ENCODE measurements at places on chromosomes 4 and X.

- no peak for DNase-seq
Observed at GRCh38 chr4:183515411-183515810, 10.6 kb downstream of the ING2 start.

- DNase-seq = no peak
Observed at GRCh38 chr4:15783676-15784075, 5.5 kb downstream of the CD38 start.

- no peak for DNase-seq
Observed at GRCh38 chr4:123526511-123526910, 129.9 kb downstream of the SPRY1 start.

GRCh38 chr4:602559-602942, 22.8 kb upstream of the PDE6B start:
- peak; percentile 47 for DNase-seq

DNA sequence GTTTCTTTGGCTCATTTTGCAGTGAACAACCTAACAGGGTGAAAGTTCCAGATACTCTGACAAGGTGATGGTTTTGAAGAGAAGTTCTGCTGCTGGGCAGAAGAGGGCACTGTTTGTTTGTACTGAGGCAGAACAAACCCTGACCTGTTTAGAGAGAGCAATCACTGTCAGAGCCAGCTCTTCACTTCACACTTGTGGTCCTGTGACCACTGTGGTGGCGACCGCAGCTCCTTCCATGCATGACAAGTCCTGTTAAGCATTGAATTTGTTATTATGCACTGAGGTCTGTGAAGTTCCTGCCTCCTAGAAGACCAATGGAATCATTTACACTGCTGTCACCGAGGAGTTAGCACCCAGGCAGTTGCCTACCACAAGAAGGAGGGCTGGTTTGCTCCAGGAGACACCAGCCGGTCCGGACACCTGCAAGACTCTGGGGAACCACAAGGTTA, 86.6 kb downstream of the ZNF330 start:
- peak; percentile 81 for DNase-seq

- no peak for DNase-seq
Observed at GRCh38 chrX:72271812-72272211, 5.2 kb downstream of the RPS4X start.

DNA sequence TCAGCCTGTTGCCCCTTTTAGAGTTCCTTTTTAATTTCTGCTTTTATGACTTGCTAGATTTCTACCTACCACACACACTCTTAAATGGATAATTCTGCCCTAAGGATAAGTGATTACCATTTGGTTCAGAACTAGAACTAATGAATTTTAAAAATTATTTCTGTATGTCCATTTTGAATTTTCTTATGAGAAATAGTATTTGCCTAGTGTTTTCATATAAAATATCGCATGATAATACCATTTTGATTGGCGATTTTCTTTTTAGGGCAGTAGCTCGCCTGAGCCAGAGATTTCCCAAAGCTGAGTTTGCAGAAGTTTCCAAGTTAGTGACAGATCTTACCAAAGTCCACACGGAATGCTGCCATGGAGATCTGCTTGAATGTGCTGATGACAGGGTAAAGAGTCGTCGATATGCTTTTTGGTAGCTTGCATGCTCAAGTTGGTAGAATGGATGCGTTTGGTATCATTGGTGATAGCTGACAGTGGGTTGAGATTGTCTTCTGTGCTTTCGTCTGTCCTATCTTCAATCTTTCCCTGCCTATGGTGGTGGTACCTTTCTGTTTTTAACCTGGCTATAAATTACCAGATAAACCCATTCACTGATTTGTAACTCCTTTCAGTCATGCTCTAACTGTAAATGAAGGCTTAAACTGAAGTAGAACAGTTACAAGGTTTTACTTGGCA, 7.8 kb downstream of the ALB start:
- DNase-seq = no peak

DNA sequence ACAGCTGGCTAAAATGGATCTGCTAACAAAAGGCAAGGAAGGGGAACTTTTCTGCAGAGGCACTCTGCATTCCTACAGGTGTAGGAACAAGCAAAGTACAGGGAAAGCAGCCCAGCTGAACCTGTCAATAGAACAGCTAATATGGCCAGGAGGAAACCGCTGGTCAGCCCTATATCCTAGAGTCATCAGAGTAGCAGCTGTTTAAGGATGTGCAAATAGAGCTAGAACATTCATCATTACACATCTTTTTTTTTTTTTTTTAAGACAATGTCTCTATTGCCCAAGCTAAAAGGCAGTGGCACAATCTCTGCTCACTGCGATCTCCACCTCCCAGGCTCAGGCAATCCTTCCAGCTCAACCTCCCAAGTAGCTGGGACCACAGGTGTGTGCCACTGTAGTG, 163.0 kb downstream of the BTC start:
- no peak for DNase-seq

DNA sequence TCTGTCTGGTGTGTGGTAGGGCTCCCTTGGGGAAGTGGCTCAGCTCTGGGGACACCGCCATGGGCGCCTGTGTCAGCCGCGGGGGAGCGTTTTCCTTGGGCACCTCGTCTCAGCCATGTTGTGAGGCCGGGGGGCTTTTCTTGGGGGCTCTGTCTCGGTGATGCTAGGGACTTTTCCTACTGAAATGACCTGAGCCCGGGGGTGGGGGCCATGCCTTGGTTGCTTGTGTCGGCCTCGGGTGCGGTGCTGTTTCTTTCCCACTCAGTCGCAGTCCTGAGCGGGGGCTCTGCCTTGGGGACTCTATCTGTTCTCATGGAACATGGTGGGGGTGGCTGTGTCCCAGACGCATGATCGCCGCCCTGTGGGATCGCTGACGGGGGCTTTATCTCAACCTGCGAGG, 356 bp downstream of the CT45A1 start:
- no peak for DNase-seq

- peak; percentile 3 for DNase-seq
Observed at GRCh38 chr4:10413177-10413576, 44.0 kb downstream of the ZNF518B start.

DNA sequence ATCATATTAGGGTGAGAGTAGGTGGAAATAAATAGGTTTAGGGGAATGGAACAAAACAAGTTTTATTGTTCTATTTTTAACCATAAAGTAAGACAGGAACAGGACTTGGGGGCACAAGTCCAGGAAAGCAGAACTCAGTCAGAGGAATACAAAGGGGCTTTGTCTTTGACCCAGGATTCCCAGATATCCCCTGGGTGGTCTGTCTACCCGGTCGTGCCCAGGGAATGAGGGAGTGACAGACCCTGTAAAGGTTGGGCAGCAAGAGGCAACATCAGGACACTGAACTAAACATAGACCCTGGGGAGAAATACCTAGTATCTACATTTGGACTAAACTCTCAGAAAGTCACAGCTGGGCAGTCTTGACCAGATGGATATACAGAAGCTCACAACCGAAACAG, 50.6 kb downstream of the PTCHD1 start:
- no peak for DNase-seq

DNA sequence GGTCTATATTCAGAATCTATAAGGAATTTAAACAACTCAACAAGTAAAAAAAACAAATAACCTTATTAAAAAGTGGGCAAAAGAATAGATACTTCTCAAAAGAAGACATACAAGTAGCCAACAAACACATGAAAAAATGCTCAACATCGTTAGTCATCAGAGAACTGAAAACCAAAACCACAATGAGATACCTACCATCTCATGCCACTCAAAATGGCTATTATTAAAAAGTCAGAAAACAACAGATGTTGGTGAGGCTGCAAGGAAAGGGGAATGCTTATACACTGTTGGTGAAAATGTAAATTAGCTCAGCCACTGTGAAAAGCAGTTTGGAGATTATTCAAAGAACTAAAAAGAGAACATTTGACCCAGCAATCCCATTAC, 201.6 kb downstream of the QDPR start:
- no peak for DNase-seq

GRCh38 chrX:133302775-133303445, 84.8 kb upstream of the TFDP3 start:
- DNase-seq = no peak

DNA sequence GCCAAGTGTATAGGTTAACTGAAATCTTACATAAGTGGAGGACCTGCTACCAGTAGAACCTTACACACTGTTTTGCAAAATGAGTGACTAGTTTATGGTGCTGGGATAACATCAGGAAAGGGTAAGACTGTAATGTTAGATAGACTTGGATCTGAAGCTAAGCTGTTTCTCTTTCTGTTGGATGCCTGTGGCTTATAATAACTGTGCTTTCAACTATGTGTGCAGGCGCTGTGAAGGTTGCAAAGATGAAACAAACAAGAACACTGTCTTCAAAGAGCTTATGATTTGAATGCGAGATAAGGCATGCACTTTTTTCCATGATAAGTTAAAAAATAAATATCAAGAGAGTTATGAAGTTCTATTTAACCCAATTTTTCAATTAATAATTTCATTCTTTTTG, 34.5 kb upstream of the LCORL start:
- DNase-seq = no peak

- DNase-seq = peak; percentile 73
Observed at GRCh38 chr4:120517966-120518365, 404.6 kb downstream of the PRDM5 start.

Measured in AG20443 (cell line).